NAMALWA (cell line): ENCODE measurements at places on chromosomes 5 and 9.

DNA sequence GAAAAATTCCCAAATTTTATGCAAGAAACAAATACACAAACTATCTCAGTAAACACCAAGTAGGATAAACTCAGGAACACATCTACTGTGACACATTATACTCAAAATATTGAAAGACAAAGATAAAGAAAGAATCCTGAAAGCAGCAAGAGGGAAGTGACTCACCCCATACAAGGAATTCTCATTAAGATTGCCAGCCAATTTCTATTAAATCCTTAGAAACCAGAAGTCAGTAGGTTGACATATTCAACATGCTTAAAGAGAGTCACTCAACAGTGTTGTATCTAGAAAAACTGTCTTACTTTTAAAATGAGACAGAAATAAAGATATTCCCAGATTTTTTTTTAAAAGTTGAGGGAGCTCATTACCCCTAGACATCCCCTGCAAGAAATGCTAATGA is 15.5 kb downstream of the SPATA31E1 start:
- no peak for DNase-seq

GRCh38 chr9:77488439-77489126 is 159.5 kb downstream of the GNA14 start:
- peak; percentile 38 for DNase-seq

GRCh38 chr9:131046581-131047202 is 37.7 kb downstream of the LAMC3 start:
- peak; percentile 86 for DNase-seq

GRCh38 chr5:143495110-143495509 is 91.6 kb upstream of the NR3C1 start:
- DNase-seq = no peak

DNA sequence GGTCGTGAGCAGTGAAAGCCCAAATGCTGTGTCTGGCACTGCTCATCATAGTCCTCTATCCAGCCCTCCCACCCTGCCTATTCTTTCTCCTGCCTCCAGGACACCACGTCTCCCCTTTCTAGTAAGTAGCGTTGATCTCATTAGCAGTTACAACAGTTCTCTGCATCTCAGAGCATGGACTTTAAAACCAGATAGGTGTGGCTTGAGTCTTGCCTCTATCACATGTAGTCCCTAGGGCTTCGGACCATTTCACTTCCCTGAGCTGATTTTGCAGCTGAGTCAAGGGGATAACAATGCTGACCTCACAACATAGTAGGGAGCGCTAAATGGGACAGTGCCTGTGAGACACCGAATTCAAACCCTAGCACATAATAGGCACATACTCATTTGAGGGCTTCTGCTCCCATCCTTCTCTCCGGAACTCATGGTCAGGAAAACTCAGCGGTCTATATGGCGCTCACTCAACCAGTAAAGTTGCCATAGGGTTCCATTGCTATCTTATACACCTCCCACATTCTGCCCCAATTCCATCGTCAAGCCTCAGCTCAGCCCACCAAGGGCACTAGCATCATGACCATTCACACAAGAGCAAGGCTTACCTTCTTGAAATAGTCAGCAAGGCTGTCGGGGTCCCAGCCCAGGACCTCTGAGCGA is 515 bp downstream of the LCP2 start:
- DNase-seq = no peak

- DNase-seq = no peak
Observed at GRCh38 chr5:59209758-59210359, 627.0 kb downstream of the RAB3C start.

DNA sequence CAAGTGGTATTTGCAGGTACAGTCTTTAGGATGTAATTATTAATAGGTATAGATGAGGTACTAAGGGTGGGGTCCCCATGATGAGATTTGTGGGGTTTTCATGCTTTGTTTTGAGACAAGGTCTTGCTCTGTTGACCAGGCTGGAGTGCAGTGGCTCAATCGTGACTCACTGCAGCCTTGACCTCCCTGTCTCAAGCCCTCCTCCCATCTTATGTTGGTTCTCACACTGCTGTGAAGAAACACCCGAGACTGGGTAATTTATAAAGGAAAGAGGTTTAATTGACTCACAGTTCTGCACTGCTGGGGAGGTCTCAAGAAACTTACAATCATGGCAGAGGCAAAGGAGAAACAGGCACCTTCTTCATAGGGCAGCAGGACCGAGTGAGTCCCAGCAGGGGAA is 217.5 kb downstream of the CDK5RAP2 start:
- no peak for DNase-seq

- no peak for DNase-seq
Observed at GRCh38 chr9:82148901-82149461, 160.4 kb downstream of the SPATA31D1 start.

- DNase-seq = no peak
Observed at GRCh38 chr5:31285025-31285424, 91.5 kb downstream of the CDH6 start.

DNA sequence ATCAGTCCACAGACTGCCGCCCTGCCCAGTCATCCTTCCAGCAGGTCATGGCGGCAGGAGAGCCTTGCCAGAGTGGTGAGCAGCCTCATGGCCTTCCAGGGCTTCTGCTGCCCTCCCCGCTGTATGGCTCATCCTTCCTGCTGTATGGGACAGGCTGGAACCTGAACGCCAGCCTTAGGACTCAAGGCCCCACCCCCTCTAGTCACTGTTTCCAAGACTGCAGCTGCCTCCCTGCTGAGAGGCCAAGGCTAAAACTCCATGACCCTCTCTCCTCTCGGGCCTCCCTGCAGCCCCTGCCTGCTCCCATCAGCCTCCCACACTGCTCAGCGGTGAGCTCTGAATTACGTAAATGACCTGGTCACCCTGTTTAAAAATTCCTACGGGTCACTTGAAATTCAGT is 227.5 kb downstream of the AGTPBP1 start:
- no peak for DNase-seq

DNA sequence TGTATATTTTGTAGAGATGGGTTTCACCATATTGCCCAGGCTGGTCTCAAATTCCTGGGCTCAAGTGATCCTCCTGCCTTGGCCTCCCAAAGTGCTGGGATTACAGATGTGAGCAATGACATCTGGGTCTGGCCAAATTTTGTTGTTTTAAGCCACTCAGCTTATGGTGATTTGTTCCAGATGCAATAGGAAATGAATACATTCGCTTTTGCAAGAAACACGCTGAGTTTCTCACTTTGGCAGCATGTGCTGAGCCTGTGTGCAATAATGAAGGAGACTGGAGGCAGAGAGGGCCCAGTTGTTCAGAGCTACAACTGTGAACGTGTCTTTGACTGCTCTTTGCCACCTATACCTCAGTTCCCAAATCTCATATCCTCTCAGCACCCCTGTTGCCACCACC is 56.4 kb downstream of the KIF4B start:
- DNase-seq = no peak

DNA sequence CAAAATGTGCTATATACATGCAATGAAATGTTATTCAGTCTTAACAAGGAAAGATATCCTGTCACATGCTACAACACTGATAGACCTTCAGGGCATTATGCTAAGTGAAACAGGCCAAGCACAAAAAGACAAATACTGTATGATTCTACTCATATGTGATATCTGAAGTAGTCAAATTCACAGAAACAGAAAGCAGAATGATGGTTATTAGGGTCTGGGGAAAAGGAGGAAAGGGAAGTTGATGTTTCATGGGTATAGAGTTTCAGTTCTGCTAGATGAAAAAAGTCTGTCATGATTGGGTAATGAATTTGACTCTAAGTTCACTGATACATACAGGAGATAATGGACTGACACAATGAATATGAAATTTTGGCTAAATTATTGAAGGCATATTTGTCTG is 11.2 kb upstream of the RIC1 start:
- DNase-seq = peak; percentile 79

- DNase-seq = no peak
Observed at GRCh38 chr9:113935677-113936380, 59.7 kb downstream of the ZNF618 start.

DNA sequence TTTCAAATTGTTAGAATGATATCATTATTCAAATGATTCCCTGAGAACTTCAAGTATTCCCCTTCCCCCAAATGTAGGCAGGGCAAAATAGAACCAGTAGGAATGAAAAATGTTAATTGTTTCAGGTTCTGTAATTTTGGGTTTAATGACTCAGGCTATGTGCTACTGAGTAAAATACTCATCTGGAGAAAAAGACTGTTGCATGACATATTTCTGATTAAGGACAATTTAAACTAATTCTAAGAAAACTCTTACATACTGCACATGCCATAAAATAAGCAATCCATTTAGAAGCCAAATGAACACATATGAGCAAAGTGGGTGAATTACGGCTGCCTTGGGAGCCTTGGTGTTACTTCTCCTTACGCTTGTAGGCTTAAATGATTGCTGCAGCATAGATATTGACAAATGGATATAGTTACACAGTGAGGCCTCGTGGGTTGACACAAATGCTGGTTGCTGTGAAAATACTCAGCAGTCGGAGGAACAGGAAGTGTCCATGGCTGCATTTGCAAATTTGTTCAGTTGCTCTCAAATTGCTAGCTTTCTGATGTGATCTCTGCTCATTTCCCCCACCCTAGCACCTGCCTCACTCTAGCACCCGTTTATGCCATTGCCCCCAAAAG is 174.9 kb upstream of the DMAC1 start:
- peak; percentile 82 for DNase-seq

- DNase-seq = no peak
Observed at GRCh38 chr5:168299372-168299771, 7.9 kb downstream of the WWC1 start.

DNA sequence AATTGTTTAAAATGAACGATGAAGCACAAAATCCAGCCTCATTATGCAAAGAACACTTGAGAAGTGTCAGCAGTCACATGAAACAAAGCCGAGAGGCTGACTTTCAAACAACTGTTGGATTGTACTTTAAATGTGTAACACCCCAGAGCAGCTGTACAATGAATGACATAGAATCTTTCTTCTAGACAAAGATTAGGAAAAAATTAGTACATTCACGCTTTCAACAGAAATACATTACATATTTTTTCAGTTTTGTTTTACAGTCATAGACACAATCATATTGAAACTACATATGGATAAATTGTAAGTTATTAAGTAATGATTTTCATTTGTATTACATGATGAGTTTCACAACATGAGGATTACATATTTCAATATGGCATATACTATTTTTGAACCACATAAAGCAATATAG is 10.6 kb upstream of the AGXT2 start:
- DNase-seq = no peak

DNA sequence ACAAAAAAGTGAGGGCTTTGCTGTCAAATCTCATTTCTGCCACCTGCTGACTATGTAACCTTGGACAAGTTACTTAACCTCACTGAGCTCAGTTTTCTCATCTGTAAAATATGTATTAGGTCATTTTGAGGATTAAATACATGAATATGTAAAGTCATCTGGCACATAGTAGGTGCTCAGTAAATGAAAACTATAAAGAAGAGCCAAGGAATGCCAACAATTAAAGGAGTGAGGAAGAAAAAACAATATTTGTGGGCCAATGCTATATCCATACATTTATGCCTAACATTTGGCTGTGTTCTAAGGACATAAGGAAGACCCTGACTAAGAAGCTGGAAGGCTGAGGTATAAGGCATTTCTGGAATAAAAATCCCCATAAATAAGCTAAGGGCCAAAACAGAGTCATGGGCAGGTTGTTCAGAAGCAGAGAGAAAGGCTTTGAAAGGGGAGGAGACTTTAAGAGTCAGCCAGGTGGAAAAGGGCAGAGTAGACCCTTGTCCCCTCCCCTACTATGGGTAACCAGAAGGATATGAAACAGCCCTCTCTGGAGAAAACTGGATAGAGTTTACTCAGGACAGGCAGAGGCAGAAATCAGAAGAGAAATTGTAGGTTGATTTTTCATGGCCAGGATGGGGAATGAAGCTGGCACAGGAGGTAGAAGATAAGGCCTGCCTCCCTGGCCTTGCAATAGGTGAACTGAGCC is 47.6 kb upstream of the SIL1 start:
- DNase-seq = no peak

DNA sequence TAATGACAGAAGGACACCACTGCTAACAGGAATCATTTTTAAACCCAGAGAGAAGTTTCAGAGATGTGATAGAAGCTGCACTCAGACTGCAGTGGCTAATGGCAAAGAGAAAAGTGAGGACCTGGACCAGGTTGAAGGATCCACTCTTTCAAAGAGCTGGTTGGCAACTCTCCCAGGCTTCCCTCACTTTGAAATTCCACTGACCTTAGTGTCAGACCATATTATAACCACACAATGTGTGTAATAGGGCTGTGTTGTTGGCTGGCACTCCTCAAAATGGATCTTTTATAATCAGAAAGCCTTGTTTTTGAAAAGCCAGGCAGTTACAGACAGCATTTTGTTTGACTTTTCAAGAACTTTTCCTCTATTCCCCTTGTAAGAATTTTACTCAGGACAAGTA is 280.7 kb downstream of the PRELID2 start:
- DNase-seq = no peak

DNA sequence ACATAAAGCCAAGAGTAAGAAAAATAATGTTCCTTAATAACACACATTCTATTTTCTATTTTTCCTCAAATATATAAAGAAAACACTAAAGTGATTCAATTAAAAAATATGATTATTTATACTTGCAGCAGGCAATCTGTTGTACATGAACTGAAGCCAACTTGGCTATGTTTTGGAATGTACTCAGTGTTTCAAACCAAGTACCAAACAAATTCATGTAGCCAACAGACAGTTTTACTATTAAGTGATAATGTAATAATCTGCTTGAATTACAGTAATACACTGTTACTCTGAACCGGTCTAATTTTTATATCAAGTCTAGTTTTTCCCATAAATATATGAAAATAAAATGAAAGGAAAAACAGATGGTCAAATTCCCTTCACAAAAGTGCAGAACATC is 58.0 kb downstream of the CEP120 start:
- no peak for DNase-seq

- no peak for DNase-seq
Observed at GRCh38 chr5:119331566-119332095, 24.2 kb upstream of the TNFAIP8 start.

GRCh38 chr5:100731768-100732167 is 171.3 kb downstream of the ST8SIA4 start:
- peak; percentile 51 for DNase-seq

- no peak for DNase-seq
Observed at GRCh38 chr5:66538126-66538525, 58.1 kb upstream of the MAST4 start.

GRCh38 chr5:171906703-171907590 is 99.5 kb downstream of the FBXW11 start:
- no peak for DNase-seq

DNA sequence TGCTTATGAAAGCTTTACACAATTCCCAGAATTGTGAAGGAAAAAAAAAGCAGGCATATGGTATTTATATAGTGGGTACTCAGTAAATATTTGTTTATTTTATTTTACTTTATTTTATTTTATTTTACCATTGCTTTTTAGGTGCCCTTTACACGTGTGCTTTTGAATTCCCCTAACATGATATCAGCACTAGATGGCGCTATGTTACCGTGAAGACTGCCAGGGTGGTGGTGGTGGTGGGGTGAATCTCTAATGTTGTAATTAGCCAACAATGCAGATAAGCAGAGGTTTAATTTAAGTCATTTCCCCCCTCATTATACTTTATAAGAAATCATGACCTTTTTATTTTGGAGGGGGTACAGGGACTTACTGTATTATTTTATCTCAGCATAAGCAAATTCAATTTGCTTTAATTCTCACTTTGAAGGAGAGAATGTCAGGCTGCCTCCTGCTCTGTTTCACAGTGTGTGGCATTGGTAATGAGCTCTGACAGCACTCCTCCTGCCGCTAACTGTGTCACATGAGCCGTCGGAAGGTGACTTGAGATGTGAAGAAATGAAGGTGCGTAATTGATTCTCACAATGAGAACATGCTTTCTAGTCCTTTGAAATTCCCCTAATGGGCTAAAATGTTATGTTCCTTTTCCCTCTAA is 165.6 kb downstream of the YTHDC2 start:
- peak; percentile 77 for DNase-seq

- DNase-seq = no peak
Observed at GRCh38 chr9:114231273-114231672, 75.9 kb downstream of the COL27A1 start.
